ENCODE measurements at places on chromosomes 12 and 14.

- DNase-seq: no peak
Measured at GRCh38 chr14:35844494-35844893, 18.4 kb downstream of the BRMS1L start.

- DNase-seq: no peak
Measured at GRCh38 chr12:28500373-28501024, 310.2 kb downstream of the CCDC91 start.

- no peak for DNase-seq
Measured at GRCh38 chr14:77369285-77369684, 7.6 kb downstream of the TMED8 start.

GRCh38 chr12:79935624-79936345 lies 888 bp upstream of the PPP1R12A start:
- DNase-seq: no peak

GRCh38 chr12:52494518-52494917 lies 1.5 kb upstream of the KRT6A start:
- DNase-seq: no peak

DNA sequence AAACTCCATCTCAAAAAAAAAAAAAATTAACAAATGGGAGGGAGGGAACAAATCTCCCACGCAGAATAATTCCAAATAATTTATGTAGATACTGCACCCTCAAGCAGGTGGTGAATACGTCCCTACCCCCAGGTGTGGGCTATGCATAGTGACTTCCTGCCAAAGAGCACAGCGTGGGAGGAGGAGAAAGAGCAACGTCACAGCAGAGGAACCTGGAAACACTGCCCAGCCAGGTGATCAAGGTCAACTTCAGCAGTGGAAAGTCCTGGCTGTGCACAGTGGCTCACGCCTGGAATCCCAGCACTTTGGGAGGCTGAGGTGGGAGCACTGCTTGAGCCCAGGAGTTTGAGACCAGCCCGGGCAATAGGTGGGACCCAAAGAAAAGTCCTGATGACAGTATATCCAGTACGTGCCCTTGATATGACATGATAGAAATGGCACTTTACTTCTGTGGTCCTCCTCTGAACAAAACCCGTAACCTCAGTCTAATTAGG lies 9.5 kb downstream of the CINP start:
- DNase-seq: no peak

GRCh38 chr14:78904094-78904493 lies 733.9 kb downstream of the NRXN3 start:
- DNase-seq: no peak

DNA sequence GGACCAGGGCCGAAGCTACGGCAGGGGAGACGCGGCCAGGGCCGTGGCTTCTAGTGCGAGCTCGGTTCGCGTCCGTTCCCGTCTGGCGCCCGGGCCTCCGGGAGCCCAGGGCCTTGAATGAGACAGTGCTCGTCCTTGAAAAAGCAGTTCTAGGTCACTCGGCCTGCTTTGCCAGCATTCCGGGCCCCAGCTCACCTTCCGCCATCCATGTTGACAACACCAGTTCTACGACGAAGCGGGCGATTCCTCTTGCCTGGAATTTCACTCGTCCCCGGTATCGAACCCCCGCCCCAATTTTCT lies 4.5 kb downstream of the OR10AD1 start:
- no peak for DNase-seq

DNA sequence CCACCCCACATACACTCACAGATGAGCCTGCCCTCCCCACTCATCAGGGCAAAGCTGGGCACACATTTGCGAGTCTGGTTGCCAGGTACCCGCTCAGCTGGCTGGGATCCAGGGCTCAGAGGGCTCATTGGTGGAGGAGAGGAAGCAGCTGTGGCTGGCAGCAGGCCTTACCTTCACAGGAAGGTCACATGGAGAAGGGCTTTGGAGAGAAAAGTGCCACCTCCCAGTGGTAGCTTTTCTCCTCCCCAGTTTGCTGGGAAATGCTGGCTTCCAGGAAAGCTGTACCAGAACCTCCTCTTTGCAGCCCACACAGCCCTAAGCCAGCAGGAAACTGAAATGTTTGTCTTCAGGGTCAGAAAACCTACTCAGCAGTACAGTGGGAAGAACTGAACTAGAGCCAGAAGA lies 55.6 kb downstream of the LGMN start:
- no peak for DNase-seq

- no peak for DNase-seq
Measured at GRCh38 chr14:89340200-89341181, 76.5 kb downstream of the FOXN3 start.

- no peak for DNase-seq
Measured at GRCh38 chr12:131683266-131684014, 27.4 kb upstream of the SFSWAP start.

- no peak for DNase-seq
Measured at GRCh38 chr12:2637371-2637770, 157.4 kb upstream of the FKBP4 start.

DNA sequence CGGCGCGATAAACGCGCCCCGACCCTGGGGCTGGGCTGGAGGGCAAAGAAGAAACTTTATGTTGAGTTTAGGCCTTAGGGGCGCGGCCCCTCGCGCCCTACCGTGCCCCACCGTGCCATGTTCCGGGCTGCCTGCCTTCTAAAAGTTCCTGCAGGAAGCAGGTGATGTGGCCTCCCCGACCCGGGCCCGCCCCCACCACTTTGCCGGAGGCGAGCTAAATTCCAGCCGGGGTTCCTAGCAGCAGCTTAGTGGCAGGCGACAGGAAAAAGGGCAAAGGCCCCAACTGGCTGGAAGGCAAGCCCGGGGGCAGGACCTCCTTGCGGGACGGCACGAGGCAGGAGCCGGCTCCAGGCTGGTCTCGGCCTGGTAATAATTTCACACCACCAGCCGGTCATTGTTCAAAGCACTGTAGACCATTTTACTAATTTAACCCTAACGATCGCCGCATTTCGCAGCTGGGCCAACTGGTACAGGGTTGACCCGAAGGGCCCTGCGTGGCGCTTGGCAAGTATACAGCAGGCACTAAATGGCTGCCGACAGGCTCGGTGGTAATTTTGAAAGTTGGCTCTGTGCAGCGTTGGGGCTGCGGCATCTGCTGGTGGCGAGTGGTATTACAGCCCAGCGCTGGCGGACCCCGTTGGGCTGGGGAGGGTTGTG lies 895 bp upstream of the CCDC88C start:
- DNase-seq: peak; percentile 83

DNA sequence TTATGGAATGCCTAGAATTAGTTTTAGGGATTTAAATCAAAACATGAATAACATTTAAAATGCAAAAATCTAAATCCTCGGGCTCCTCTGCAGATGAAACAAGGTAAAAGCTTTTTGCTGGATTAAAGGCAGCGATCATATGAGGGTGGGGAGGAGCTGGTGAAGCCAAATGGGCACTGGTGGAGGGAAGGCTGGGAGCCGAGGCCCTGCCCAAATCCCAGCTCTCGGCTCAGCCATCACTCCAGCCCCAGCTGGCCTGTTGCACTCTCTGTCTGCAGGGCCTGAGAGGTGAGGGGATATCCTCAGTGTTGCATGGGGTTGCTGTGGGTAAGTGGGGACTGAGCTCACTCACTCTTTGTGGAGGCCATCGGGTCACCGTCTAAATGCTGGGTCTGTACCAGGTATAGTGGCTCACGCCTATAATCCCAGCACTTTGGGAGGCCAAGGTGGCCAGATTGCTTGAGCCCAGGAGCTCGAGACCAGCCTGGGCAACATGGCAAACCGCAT lies 28.6 kb downstream of the CALM1 start:
- no peak for DNase-seq

DNA sequence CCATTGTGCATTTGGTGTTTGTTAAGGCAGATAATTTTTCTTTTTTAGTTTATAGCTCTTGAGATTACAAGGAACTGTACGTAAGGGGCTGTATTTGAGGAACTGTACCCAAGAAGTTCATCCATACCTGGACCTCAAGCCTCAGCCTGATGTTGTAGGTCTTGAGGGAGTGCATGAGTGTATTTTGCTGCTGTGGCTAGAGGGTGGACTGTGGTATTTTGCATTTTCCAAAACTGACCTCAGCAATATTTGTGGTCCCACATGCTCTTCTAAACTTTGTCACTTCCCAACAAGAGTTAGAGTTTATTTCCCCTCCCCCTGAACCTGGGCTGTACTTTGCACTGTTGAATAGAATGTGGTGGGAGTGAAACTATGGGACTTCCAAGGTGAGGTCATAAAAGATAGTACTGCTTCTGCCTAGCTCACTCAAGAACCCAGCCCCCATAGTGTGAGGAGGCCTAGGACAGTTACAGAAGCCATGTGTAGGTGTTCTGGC lies 42.2 kb upstream of the FBXO33 start:
- DNase-seq: no peak

DNA sequence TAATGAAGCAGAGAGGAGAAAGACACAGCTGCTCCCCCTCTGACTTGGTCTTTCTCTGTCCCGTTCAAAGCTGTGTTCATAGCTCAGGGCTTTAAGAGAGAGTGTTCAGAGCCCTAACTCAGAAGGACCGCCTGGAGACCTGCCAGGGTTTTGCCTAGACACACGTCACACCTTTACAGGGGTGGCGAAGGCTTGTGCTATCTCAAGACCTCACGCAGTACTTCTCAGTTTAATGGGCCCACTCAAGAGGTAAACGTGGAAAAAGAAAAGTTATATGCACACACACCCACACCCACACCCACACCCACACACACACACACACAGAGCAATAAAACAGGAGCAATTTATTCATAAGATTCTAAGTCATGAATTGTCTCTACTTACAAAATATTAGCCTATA lies 374.3 kb downstream of the C12orf75 start:
- DNase-seq: no peak

- no peak for DNase-seq
Measured at GRCh38 chr12:27257104-27257843, 13.2 kb downstream of the STK38L start.

GRCh38 chr12:51371295-51371953 lies 19.8 kb downstream of the GALNT6 start:
- DNase-seq: peak; percentile 66

All from right kidney (tissue), 9 donors.